ENCODE measurements at places on chromosomes 7 and 10. TPM values are rescaled to one million over a fixed set of nuclear protein-coding genes. Genes with fewer than 3 reads are reported as not detected.

- DNase-seq, result peak; percentile 27
These were observed 393.8 kb downstream of the LRMDA start for GRCh38 chr10:75825235-75825634.

- no peak for DNase-seq
These were observed 628.4 kb downstream of the PARD3 start for GRCh38 chr10:34186745-34187144.

Gene CFTR
- polyA plus RNA-seq, result 0.44 TPM

Gene PIK3CG
- 0.87 TPM for polyA plus RNA-seq

GRCh38 chr10:67076144-67076543, 150.3 kb downstream of the LRRTM3 start:
- DNase-seq, result peak; percentile 39

Gene ANKRD7
- polyA plus RNA-seq, result not detected

GRCh38 chr10:24703700-24704099, 20.0 kb downstream of the ARHGAP21 start:
- no peak for DNase-seq

- DNase-seq, result no peak
These were observed 113.8 kb downstream of the EPDR1 start for GRCh38 chr7:38034062-38034908.

- no peak for DNase-seq
These were observed 88.7 kb downstream of the COBL start for GRCh38 chr7:51227861-51228260.

DNA sequence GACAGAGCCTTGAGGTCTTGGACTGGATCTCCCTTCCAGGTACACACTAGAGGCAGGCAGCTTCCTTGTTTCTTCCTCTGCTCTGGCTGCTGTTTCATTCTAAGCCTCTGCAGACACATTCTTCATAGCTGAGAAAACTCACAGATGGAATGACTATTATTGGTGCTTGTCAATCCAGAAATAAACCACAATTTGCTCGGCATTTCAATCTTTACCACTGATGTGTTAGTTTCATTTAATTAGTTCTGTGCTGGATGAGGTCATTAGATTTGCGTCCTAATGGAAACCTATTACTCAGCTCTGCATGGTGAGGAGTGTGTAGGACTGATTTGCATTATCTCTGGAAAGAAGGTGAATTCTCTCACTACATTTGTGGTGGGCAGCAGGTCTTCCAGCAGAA, 392.5 kb downstream of the NRG3 start:
- DNase-seq, result no peak

GRCh38 chr10:81108516-81109199, 571.0 kb downstream of the SH2D4B start:
- no peak for DNase-seq

- DNase-seq, result no peak
These were observed 22.0 kb downstream of the MAD1L1 start for GRCh38 chr7:2210551-2211258.

Gene OR2A1
- 0.05 TPM for polyA plus RNA-seq

- DNase-seq, result no peak
These were observed 125.4 kb upstream of the PPP2R2D start for GRCh38 chr10:131775433-131775832.

Gene EPHA1
- polyA plus RNA-seq, result 25.9 TPM

GRCh38 chr7:37643876-37644275, 39.7 kb upstream of the GPR141 start:
- DNase-seq, result no peak

- DNase-seq, result no peak
These were observed 99.1 kb downstream of the GLI3 start for GRCh38 chr7:42137941-42138340.

Gene AKR1D1
- not detected for polyA plus RNA-seq

DNA sequence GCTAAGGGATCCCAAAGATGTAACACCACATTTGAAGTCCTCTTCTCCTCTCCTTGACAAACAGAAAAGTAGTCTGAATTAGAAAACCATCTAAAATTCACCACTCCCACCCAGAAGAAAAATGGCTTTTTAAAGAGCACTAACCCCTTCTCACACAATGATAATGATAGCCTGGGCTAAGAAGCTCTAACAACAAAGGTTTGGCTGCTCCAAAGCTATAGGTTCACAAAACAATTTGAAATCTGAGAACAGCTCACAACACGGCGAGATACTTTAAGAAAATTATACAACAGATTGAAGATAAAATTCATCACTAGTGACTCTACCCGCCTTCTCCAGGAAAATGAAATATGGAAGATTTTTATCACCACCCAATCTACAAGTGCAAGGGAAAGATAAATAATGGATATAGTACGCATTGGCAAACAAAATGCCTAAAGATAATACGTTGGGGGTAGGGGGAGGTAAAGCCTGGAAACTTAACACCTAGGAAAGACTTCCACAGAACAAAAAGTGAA, 7.4 kb downstream of the ITGB1 start:
- DNase-seq, result no peak

Gene NKX1-2
- 0.10 TPM for polyA plus RNA-seq

DNA sequence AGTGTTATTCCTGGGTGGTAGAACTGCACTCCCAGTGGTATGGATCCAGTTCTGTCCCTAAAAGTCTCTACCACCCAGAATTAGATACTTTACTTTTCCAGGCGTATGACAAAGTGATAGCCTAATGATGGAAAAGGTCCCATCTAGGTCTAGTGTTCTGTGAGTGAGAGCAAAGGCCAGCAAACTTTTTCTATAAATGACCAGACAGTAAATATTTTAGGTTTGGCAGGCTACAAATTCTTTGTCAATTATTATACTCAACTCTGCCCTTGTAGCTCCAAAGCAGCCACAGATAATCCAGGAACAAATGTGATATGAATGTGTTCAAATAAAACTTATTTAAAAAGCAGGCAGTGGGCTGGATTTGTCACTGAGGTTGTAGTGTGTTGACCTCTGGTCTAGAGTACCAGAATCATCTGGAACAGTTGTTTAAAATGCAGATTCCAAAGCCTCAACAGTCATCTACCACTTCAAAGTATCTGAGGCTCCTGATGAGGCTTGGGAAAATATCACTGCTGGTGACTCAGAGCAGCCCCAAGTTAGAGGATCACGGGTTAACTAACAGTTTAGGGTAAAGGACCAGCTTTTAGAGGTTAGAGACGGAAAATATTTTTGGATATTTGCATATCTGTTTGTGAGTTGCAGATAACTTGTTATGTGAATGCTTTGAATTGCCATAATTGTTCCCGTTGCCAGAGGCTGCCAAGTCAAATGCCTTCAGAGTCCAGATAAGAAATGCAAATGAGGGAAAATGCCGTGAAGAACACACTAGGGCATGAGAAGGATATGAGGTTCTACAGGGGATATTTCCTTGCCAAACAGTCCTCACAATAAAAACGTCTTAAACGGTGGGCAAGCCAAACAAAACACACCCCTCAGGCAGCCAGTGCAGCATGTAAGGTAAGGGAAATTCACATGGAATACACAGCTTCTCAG, 19.4 kb downstream of the NRAP start:
- peak; percentile 32 for DNase-seq

Gene LIPJ
- polyA plus RNA-seq, result 0.55 TPM

Gene OR6B1
- polyA plus RNA-seq, result not detected

- DNase-seq, result peak; percentile 8
These were observed 89.9 kb downstream of the CHST15 start for GRCh38 chr10:124003481-124003870.

- DNase-seq, result no peak
These were observed 10.3 kb upstream of the STK17A start for GRCh38 chr7:43572516-43573049.

- DNase-seq, result no peak
These were observed 81.0 kb upstream of the LRRC4 start for GRCh38 chr7:128112018-128112780.

Gene MAGI2
- 1.4 TPM for polyA plus RNA-seq

DNA sequence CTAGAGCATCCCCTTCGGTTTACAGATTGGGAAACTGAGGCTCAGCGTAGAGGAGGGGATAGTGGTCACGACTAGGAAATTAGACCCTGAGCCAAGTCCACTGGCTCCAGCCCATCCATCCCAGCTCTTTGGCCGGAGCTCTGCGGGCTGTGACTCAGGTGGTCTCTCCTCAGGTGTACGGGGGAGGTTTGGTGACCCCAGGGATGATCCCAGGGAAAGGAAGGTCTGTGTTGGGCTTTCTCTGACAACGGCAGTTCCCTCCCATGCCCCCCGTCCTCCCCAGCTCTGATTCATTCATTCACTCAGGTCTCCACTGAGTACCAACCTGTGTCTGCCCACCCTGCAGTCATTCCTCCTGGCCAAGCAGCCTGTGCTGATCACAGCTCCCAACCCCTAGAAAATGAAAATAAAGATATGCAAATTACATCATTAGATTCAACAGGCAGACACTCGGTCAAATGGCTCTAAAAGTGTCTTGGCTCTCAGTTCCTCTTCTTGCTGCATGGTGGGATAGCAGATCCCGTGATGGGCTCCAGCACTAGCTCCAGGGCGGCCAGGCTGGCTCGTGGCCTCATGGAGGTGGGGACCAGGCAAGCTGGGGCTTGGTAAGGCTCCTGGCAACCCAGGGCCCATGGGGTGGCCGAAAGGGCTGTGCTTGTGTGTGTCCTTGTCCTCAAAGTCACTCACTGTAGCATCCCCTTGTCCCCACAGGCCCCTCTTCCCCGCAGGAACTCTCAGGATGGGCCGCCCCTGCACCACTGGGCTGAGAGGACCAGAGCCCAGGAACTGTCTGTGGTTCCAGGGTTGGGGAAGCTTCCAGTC, 37.8 kb downstream of the CLRN3 start:
- no peak for DNase-seq

Gene KNDC1
- 1.00 TPM for polyA plus RNA-seq

Gene IDI2
- polyA plus RNA-seq, result not detected

- DNase-seq, result no peak
These were observed 24.6 kb upstream of the BMPER start for GRCh38 chr7:33880787-33881186.

Gene C7orf57
- 0.08 TPM for polyA plus RNA-seq

DNA sequence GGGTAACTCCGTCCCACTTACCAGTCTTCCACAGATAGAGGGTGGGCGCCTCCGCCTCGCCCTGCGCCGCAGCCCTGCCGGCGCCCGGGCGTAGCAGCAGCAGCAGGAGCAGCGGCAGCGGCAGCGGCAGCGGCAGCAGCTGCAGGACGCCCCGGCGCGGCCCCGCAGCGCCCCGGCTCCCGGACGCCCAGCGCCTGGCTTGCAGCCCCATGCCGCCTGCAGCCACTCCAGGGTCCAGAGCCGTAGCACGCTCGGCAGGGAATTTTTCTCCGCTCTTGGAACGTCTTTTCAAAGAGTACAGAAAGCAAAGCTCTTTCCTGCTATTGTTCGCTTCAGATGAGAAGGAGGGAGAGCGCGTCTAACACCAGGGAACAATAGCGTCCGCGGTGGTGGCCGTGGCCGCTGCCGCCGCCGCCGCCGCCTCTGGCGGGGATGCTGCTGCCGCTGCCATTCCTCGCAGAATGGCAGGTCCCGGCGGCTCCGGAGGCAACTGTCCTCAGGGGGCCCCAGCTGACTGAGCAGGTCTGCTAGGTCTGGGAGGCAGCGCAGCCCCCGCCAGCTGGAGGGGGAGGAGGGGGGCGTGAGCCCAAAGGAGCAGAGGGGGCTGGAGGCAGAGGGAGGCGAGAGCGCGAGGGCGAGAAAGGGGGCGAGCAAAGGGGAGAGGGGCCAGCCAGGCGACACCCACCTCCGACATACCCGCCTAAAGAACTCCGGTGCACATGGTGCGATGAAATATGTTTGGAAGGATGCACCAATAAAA, at the start of gene THSD7A:
TSS of gene THSD7A (minus strand) at position 463 of the 760 bp plus-strand sequence. CDS start at position 211, 252 bp downstream.
- peak; percentile 85 for DNase-seq

GRCh38 chr10:27030060-27030459, 70.2 kb downstream of the ANKRD26 start:
- no peak for DNase-seq

- no peak for DNase-seq
These were observed 14.4 kb upstream of the DPYSL4 start for GRCh38 chr10:132172091-132173066.

Gene MYPN
- polyA plus RNA-seq, result 0.76 TPM

DNA sequence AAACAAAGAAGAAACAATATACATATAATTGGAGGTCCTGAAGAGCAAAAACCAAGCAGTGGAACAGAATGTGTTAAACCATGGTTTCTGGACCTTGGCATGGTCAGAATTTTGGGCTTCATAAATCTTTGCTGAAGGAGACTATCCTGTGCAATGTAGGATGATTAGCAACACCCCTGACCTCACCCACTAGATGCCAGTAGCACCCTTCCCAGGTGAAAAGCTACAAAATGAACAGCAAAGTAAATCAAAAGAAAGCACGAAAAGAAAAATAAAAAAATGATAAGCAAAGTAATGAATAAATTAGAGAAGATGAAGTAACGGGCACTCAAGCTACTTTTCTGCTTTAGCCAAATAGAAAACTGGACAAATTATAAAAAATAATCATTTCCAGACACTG, 19.2 kb upstream of the ZPBP start:
- DNase-seq, result no peak

- DNase-seq, result no peak
These were observed 209.9 kb upstream of the GHITM start for GRCh38 chr10:83929399-83929798.

- no peak for DNase-seq
These were observed 59.0 kb upstream of the SORCS3 start for GRCh38 chr10:104581884-104582601.

Data from stomach (tissue), 19 donors.